ENCODE measurements at places on chromosomes 2 and 18. TPM values are rescaled to one million over a fixed set of nuclear protein-coding genes. Genes with fewer than 3 reads are reported as not detected.
A peak's percentile ranks its signal among the peaks of the same experiment; 100 is the strongest.

GRCh38 chr2:204860274-204860673, 315.0 kb downstream of the PARD3B start:
- no peak for DNase-seq

- no peak for DNase-seq
These were observed 776 bp upstream of the SPEG start for GRCh38 chr2:219433666-219434467.

- DNase-seq: no peak
These were observed 266.1 kb upstream of the SIX2 start for GRCh38 chr2:45275242-45275805.

GRCh38 chr2:103153580-103154284, 391.9 kb downstream of the TMEM182 start:
- no peak for DNase-seq

GRCh38 chr2:101380376-101380775, 6.9 kb downstream of the CREG2 start:
- DNase-seq: no peak

- no peak for DNase-seq
These were observed 3.1 kb upstream of the MATN3 start for GRCh38 chr2:20015482-20016083.

DNA sequence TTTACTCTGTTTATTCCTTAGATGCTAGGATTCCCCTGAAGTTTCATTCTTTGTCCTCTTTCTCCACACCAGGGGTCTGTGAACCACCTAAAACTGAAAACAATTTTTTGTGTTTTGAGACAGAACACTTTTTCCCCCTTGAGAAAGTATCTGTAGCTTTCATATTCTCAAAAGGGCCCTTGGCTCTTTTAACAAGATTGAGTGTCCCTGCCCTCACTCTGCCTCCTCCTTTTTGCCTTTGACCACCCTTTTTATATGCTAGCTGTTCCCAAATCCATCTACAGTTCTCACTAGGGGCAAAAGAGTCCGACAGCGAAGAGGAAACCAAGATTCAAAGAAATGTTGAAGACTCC, 883 bp upstream of the EHBP1 start:
- DNase-seq: no peak

GRCh38 chr18:22223254-22223964, 54.0 kb downstream of the GATA6 start:
- peak; percentile 75 for DNase-seq

DNA sequence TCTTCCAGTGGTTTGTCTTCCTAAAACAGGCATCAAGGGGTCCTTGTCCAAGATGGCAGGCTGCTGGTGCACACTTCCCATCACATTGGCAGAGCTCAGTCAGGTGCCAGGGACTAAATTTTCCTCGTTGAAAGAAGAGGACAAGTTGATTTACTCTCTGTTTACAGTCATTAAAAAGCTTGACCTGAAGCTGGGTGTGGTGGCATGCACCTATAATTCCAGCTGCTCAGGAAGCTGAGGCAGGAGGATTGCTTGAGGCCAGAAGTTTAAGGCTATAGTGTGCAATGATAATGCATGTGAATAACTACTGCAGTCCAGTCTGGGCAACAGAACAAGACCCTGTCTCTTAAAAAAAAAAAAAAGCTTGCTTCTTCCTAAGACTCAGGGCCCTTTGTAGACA, 3.6 kb upstream of the PLB1 start:
- no peak for DNase-seq

DNA sequence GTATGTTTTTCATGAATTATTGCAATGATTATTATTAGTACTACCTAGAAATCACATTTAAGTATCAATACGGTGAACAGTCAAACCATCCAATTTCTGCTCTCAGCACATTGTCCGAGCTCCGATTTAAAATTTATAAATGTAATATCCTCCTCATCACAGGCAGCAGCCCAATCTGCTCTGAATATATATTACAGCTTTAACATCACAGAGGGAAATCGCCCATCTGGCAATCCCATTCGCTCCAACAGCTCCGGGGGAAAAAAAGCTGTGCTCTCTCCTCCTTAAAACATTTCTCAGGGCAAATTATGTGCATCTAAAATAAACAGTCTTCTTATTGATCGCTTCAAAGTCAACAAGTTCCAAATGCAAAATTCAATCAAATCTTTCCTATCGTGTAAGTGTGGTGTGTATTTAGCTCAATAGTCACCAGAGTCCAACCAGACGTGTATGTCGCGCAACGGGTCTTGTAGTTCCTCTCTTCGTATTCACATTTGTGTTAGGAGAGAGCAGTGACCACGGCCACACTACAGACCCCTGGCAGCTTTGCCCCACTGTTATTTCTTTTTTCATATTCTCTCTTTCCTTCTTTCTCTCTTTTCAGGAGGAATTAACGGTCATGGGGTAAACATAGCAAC, 2.4 kb downstream of the FIGN start:
- no peak for DNase-seq

Gene UGT1A5
- total RNA-seq: not detected

Gene IL36G
- total RNA-seq: not detected

Measured in omental fat pad (tissue), 4 donors.